Stimulated activated CD8-positive, alpha-beta memory T cell treated with anti-CD3 and anti-CD28 coated beads, Interleukin-12 subunit alpha, Interleukin-12 subunit beta, amount 100 ng/mL, for 4 hours (primary cell): ENCODE measurements at places on chromosomes 2 and 18.
A peak's percentile ranks its signal among the peaks of the same experiment; 100 is the strongest.

DNA sequence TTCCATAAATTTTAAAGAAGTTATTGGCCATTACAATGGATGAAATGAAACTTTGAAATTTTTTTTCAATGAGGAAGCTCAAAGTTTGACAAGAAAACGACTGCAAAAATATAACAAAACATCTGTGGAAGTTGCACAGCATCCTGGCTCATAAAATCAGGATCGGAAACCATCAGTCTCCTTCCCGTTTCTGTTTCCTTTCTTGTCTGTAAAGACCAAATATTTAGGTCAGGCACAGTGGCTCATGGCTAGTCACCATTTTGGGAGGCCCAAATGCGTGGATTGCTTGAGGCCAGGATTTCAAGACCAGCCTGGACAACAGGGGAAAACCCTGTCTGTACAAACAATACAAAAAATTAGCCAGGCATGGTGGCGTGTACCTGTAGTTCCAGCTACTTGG, 27.6 kb upstream of the SSB start:
- DNase-seq = no peak

DNA sequence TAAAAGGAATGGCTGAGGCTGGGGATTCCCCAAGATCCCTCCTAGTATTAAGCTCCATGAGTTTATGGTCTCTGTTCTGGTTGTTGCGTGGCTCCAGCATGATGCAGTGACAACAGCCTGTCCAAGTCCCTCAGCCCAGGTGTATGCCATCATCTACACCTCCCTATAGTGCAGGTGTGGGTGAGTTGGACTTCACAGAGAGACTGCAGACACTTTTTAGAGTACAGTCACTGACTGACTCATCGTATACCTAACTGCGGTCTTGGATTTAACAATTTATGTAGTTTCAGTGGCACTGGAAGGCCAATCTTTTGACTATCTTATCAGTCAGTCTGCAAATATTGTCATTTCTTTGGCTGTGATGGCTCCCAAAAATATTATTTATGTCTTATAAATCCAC, 415.0 kb downstream of the TMX3 start:
- no peak for DNase-seq

DNA sequence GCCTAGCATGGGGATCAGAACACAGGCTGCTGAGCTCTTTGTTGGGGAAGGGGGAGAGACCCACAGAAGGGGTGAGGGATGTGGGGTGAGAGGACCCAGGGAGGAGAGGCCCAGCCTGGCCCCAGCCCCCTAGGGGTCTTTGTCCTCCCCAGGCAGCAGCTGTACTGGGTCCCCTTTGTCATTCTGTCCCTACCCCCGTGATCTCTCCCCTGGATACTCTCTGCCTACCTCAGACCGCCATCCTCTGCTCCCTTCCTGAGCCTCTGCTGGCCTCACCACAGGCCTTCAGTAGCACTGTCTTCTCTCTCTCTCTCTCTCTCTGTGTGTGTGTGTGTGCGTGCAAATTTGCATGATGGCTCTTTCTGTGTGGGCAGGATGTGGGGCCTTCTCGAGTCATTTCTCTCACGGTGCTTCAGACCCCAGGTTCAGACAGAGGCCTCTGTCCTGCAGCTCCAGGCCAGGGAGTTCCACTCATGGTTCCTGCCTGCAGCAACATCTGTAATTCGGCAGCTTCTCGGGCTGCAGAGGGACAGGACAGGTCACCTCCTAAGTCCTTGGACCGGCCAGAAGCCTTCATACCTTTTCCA, 1.4 kb downstream of the PSD4 start:
- DNase-seq = no peak

- no peak for DNase-seq
Observed at GRCh38 chr2:13021470-13021957, 304.8 kb downstream of the TRIB2 start.

- no peak for DNase-seq
Observed at GRCh38 chr2:236677368-236677767, 107.7 kb downstream of the ACKR3 start.

DNA sequence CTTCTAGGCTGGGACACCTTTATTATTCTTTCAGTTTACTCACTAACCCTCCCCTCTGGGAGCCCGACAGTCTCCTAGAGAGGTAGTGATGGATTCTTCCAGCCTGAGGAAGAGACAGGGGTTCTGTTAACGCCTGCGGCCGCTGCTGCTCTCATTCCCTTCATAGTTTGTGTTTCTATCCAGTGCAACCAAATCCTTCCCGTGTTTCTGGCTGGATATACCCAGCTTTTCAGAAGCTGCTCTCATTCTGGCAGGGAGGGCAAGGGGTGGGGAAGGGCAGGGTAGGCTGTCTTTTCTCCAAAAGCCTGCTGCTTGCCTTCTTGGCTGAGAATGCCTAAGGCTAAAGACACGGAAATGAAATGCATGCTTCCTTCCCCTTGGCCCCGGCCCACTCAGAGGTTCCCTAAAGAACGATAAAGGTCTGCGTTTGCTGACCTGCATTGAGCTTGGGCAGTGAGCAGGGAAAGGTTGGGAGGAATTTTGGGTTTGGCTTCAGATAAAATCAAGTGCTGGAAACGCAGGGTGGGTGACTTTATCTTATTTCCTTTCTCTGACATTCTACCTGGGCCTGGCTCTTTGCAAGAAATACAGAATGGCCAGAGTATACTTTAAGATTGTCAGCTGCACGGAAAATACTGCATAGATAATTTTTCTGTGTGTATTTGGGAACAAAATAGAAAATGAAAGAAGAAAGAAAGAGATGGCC, 390.9 kb downstream of the NBAS start:
- no peak for DNase-seq

GRCh38 chr18:48328473-48329210, 80.5 kb downstream of the ZBTB7C start:
- no peak for DNase-seq

- no peak for DNase-seq
Observed at GRCh38 chr2:113070606-113070975, 2.8 kb downstream of the IL1F10 start.

DNA sequence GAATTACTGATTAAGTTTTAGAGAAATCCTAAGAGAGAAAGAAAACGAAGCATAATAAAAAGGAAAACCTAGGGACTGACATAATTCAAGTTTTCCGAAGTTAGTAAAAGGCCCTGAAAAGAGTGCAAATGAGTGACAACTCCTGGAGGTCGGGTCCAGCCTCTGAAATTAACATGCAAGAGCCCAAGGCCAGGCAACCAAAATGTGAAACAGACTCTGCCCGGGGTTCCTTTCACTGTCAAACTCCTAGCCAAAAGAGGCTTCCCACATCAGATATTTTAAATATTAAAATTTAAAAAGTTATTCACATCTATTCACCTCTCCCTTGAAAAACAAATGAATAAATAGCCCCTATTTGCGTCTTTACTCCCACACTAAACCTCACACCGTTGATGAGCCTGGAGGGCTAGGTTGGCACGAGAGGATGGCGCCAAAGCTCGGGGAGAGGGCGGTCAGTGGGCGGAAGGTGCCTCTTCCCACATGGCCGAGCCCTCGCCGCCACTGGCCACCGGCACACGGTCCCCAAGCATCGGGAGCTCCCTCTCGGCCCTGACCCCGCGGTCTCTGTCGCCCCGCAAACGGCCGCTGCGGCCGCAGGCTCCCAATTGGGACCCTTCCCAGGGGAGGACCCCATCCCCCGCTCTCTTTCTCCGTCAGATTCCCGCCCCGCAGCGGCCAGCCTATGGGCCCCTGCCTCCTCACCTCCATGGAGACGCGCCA, 630 bp downstream of the PPM1G start:
- DNase-seq = no peak

- no peak for DNase-seq
Observed at GRCh38 chr2:181318504-181319280, 138.5 kb upstream of the ITGA4 start.

DNA sequence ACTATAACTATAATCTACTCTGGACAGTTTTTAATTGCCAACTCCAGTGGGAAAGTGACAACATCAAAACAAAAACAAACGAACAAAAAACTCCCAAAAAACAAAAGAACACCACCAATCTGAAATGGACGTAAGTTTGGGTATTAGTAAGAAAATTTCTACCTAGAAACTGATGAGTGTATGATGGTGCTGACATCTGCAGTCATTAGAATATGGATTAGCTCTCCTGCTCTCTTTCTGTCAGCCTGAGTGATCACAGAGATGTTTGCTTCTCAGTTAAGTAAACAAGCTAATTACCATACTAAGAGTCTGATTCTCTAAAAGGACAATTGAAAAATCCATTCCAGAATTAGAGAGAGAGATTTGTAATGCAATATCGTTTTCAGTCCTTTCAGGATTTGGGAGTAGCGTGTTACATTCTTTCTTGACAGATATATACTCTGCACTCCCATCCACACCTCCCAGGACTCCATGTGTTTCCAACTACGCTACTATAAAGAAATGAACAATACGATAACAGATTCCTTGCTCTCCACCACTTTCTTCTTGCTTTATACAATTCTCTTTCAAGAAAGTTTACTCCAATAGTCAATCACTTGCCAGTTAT, 1347.4 kb upstream of the PIK3C3 start:
- DNase-seq = no peak

DNA sequence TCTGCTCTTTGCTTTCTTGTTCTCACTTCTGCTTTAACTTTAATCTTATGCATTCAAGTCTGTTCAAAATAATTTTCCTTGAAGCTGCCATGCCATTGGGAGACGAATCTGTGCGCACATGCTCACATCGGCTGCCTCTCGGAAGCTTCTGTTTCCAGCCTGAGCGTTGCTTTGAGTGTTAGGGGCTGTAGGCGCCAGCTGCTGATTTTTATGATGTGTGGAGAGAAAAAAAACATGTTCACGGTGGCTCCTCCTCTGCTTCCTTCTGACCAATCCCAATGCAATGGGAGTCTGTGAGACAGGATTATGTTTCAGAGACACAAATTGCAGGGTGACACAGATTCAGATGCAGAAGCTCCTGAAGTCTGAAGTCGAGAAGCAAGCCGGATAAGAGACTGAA, at the start of gene MC4R:
MC4R (minus strand) TSS at position 180 of the 400 bp plus-strand sequence. CDS start 426 bp downstream, outside the sequence.
- DNase-seq = no peak

DNA sequence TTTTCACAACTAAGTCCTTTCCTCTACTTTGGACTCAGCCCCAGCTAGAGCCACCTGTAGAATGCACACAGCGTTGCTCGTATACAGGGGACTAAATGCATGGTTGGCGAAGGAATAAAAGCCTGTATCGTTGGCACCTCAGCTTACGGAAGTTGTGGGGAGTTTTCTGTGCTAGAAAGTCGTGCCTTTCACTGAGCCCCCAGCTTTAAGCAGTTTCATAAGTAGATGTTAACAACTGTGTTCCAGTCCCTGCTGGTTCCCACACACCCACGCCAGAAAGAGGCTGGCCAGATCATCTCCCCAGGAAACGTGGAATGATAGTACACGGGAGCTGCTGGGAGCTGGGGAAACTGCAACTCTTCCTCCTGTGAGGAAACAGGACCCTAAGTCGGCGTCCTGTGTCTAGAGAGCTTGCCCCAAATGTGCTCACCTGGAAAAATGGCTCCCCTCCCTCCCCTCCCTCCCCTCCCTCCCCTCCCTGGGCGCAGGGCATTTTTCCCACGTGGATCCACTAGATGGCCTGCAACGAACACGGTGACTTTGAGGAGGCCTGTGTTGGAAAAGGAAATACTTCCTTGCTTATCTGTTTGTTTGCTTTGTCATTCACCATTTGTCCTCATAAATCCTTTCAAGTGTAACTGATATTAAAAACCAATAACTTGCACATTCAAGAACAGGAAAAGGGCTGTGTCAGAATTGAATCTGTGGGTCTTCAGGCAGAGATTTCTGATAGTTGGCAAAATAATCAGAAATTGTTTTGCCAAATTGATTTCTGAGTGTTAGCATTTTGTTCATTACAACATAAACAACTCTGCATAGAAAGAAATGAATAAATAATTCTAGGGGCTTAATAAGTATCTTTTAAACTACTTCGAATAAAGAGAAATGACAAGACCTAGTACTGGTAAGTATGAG, 43.9 kb upstream of the RFX8 start:
- no peak for DNase-seq

- no peak for DNase-seq
Observed at GRCh38 chr18:34787931-34788532, 77.9 kb downstream of the DTNA start.

- no peak for DNase-seq
Observed at GRCh38 chr2:55118643-55119083, 68.4 kb upstream of the RTN4 start.

- DNase-seq = no peak
Observed at GRCh38 chr2:101679037-101679726, 18.3 kb upstream of the MAP4K4 start.

DNA sequence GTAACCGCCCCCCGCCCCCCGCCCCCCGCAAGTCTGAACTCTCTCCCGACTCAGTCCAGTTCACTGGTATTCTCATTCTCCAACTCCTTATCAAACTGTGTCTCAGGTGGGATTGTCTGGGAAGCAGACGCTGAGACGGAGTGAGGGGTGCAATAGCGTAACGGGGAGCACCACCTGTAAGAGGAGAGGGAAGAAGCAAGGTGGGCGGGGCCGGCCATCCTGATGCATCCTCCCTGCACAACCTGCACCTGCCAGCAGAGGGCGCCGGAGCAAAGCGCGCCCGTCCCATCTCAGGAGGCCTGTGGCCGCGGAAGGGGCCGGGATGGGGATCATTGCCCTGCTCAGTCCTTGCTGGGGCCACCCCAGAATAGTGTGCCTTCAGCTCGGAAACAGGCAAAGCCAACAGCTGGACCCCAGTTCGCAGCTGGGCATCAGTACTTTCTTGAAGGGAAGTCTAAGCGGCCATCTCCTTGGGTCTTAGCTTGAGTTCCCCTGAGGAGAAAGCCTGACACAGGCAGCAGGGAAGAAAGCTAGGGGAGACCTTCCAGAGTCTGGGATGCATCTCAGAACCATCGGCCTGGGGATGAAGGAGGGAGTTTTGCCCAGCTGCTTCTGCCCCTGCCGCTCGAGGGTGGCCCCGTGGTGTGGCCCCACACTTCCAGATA, 208.0 kb downstream of the TFCP2L1 start:
- DNase-seq = peak; percentile 13

DNA sequence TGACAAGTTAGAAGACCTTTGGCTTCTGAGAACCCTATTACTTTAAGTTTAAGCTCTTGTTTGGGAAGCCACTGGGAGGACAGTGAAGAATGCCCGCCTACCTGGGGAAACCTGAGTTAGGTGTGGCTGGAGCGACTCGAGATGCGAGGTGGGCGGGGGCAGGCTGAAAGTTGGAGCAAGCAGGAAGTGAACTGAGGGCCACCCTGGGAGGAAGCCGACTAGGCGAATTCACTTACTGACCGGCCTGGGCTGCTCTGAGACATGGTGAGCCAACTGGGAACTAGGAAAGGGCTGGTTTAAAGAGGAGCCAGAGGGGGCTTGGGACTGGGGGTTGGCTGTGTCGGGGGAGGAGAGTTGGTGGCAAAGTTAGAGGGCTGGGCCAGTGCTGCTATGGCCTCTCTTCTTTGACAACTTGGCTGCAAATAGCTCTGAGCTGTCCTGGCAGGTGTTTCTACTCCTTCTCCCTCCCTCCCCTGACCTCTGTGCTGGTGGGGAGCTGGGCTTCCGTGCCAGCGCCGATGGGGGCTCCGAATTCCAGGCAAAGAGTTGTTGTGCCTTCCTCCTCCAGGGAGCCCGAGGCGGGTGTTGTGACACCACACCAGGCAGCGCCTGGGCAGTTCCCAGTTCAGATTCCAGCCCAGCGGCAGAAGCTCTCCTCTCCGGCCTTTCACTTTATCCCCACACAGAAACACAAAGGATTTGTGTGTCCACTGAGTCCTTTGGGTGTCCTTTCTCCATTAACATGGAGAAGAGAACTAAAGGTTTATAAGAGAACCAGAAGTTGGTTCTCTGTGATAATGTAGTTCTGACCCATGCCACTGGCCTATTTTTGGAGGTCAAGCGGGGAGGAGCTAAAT, at the start of gene VAMP8:
VAMP8 (plus strand) TSS at position 201 of the 857 bp plus-strand sequence; CDS start at position 262, 61 bp downstream.
- DNase-seq = peak; percentile 41
